ENCODE measurements at places on chromosomes 7 and 10.

GRCh38 chr7:139403601-139404000 is 43.9 kb downstream of the LUC7L2 start:
- no peak for DNase-seq

GRCh38 chr7:50317221-50317678 is 12.7 kb downstream of the IKZF1 start:
- DNase-seq: no peak

GRCh38 chr7:135930565-135931461 is 46.3 kb downstream of the MTPN start:
- no peak for DNase-seq

GRCh38 chr10:131193923-131194322 is 117.6 kb downstream of the TCERG1L start:
- DNase-seq: no peak

DNA sequence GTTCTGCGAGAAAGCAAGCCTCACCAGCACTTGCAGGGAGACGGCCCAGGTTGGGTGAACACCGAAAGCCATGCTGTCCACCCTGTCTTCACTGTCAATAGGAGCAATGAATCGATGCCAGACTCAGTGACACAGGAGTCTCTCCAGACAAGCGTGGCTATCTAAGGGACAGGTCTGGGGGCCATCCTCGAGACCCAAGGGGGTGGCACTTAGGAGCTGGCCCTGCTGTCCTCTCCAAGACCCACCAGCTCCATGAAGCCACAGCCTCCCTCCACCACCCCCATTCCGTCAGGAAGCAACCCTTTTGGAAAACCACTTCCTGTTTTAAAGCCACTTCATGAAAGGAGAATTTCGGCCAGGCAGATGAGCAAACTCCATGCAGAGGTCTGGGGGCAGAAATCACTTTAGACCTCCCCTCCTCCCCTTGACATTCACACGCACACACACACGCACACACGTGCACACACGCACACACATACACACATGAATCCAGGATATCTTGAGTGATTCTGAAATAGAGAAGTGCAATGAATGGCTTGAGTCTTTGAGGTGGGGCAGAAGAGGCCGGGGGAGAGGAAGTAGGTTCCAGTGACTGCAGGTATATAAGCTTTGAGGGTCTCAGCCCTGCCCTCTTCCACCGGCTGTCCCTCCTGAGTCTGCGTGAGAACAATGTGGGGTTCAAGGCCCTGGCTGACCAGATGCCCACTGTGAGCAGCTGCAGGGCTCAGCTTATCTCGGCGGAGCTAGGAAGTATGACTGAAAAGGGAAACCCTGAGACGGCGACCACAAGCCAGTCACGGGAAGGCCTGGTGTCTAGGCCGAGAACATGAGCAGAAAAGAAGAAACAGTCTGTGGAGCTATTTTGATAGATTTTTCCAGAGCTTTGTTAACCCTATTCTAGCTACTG is 25.0 kb downstream of the RGS10 start:
- DNase-seq: peak; percentile 22

DNA sequence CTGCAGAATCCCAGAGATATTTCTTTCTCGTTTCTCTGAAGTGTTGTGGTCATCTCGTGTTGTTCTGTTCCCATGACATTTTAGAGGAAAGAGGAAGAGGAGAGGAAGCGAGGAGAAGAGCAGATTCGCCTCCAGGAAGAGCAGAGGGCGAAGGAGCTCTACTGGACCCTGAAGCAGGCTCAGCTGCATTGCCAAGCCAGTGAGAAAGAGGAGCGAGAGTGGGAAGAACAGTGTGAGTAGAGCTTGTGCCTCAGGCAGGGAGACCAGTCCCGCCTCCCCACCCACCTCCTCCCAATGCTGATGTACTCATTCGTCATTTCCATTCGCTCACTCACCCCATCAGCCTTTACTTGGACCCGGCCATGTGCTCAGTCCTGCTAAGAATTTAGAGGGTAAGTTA is 50.8 kb downstream of the SH2D4B start:
- no peak for DNase-seq

- peak; percentile 2 for DNase-seq
Measured at GRCh38 chr7:30074422-30075030, 46.3 kb downstream of the PLEKHA8 start.

DNA sequence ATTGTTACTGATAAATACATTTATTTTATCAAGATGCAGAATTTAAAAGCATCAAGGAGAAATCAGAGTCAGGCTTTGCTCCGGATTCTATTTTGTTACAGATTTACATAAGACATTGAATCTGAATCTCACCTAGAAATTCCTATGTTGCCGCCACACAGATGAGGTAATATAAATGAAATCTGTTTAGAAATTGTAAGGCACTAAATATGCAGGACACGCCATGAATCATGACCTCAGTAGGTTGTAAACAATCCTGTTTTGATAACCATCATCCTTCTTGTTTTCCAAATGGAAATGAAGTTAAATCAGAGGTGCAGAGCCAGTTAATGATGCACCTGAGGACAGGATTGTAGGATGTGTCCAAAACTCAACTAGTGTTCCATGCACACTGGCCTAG is 778.0 kb downstream of the MAGI2 start:
- no peak for DNase-seq

GRCh38 chr10:110052916-110053315 is 45.1 kb downstream of the ADD3 start:
- no peak for DNase-seq

DNA sequence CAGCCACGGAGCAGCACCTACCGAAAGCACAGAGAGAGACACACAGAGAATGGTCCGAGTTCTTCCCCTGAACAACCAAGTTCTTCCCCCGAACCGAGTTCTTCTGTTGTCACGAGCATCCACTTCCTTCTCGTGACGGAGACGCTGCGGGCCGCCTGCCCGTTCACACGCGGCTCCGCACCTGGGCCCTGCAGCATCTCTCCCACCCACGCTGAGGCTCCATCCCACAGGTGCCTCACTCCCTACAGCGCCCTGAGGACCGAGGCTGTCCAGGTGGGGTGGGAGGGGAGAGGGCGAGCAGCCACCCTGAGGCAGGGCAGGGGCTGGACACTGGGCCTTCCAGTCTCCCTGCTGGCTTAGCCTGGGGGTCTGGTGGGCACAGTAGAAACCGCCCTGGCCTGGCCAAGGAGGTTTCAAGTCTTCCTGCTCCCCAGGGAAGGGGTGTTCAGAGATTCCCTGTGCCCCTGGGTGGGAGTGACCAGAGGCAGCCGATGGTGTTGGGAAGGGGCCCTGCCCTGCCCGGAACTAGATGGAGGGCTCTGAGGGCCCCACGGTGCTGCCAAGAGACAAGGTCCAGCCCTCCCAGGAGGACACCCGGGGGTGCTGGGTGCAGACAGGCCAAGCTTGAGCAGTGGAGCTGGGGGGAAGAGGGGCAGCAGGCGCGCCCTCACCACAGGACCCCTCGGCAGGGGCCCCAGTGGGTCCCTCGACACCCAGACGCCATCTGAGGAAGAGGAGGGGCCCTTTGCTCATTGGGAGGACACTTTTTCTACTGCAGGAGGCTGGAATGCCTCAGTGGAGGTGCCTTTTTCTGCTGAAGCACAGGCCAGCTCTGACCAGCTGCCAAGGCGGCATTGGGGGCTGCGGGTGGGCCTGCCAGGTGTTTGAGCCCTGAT is 5.2 kb upstream of the NKX6-2 start:
- no peak for DNase-seq

GRCh38 chr10:77293773-77294172 is 343.8 kb downstream of the KCNMA1 start:
- no peak for DNase-seq

GRCh38 chr10:114427124-114427852 is 23.0 kb upstream of the AFAP1L2 start:
- DNase-seq: no peak

DNA sequence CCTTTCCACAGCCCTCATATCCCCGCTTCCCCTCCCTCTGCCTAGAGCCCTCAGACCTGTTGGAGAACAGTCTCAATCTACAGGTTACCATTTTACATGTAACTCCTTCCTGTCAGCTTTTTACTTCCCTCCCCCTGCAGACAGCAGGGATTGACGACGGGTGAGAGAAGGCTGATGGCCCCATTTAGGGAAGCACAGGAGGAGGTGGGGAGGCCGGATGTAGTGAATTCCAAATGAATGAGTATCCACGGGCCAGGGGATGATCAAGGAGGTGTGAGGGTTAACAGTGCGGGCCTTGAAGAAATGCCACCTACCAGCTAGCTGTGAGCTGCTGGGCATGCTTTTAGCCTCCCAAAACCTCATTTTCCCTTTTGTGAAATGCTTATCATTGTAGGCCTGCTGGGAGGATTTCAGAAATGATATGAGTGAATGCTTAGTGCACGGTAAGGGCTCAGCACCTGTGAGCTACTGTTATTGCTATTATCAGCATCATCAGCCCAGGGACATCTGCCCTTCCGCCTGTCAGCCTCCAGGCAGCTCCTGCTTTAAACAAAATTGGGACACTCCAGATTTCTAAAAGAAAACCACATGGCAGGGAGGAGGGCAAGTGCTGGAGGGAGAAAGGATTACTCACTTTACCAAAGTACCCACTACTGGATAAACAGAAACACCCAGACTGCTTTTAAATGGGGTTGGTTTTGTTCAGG is 6.5 kb upstream of the NANOS1 start:
- no peak for DNase-seq

GRCh38 chr10:104297697-104298660 is 29.0 kb downstream of the GSTO2 start:
- DNase-seq: no peak

DNA sequence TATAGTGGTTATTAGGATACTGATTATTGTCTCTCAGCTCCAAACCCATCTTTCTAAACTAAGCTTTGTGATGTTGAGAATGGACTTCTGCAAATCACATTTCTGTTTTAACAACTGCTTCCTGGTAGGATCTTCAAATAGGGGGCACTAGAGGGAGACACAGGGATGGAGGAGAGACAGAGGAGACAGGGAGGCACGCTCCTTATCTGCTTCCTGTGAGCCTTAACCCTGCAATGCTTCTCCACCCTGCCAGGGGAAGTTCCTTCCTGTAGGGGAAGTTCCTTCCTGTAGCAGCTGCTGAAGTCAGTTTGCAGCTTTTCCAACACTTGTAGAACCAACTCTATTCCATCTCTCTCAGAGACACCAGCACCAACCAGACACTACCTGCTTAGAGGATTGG is 847.2 kb downstream of the CCSER2 start:
- DNase-seq: no peak

DNA sequence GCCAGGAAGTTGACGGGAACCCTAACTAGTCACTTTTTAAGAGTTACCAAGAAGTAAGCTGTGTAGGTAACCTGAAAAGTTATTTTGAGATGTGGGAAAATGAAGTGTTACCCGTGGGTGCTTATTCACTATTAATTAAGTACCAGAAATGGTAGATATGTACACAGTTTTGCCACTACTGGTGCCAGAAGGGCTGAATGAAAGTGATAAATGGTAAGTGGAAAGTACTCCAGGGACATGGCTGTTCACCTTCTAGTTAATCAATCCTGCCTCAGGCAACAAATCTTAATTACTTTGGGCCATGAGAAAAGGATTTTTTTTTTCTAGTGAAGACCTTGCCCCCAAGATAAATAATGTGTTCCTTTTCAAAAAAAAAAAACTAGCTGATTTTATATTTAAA is 15.8 kb downstream of the NET1 start:
- DNase-seq: no peak

GRCh38 chr7:133394369-133394768 is 141.5 kb downstream of the EXOC4 start:
- no peak for DNase-seq

GRCh38 chr10:36336315-36336714 is 694.2 kb upstream of the FZD8 start:
- DNase-seq: no peak

DNA sequence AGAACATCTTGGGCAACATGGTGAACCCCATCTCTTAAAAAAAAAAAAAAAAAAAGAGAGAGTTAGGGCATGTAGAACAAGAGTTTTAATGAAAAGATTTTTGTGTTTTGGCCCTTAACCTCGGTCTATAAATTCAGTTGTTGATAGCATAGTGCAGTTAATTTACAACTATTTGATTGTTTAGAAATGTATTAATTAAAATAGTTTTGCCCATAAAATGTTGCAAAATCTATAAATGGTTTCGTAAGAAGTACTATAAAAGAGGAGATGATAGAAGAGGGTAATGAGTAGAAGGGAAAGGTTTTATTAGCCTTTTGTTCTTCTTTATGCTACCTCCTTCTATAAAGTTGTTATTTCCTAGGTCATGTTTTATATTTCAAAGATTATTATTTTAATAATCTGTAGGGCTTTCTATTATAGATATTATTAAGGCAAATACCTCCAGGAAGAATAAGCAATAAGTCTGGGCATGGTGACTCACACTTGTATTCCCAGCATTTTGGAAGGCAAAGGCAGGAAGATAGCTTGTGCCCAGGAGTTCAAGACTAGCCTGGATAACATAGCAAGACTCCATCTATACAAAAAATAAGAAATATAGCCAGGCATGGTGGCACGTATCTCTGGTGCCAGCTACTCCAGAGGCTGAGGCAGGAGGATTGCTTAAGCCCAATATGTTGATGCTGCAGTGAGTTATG is 73.3 kb downstream of the MCU start:
- DNase-seq: no peak

DNA sequence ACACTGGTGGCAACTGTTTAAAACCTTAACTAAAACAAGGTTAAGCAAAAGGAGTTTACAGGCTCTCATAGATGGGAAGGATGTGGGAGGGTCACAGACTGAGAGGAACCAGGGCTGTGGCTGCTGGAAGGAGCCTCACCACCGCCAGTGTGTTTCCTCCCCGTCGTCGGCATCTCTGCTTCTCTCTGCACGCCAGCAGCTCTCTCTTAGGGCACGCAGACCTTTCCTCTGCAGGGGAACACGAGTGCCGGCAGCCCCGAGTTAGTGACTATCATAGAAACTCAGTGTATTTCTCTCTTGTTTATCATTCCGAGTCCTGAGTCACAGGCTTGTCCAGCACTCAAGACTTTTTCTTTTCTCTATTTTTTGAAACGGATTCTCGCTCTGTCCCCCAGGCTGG is 8.1 kb upstream of the SH2D4B start:
- no peak for DNase-seq

- no peak for DNase-seq
Measured at GRCh38 chr10:31768467-31768866, 160.2 kb downstream of the ARHGAP12 start.

- DNase-seq: no peak
Measured at GRCh38 chr7:47635091-47636080, 53.5 kb upstream of the TNS3 start.

DNA sequence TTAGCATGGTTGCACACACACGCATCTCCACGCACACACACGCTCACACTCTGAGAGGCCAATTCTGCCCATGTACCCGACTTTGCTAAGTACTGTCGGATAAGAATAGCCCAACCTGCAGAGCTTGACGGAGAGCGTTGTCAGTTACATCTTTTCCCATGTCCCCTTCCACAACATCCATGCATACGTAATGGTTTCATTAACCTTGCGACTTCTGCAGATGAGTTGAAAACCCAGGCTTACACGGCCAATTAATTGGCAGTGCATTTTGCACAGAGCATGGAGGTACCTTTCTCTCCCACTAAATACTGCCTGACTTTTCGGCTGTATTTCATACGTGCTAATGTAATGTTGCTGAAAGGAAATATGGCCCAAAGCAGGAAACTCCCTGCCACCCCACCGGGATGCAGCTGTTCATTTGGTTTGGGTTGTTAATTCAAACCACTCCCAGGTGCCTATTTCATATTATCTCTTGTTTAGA is 291.2 kb upstream of the HABP2 start:
- no peak for DNase-seq

Measured in stimulated activated naive CD4-positive, alpha-beta T cell (primary cell).